ENCODE measurements at places on chromosomes 5 and 9.

GRCh38 chr5:161585798-161586197 is 39.3 kb upstream of the GABRB2 start:
- no peak for DNase-seq

DNA sequence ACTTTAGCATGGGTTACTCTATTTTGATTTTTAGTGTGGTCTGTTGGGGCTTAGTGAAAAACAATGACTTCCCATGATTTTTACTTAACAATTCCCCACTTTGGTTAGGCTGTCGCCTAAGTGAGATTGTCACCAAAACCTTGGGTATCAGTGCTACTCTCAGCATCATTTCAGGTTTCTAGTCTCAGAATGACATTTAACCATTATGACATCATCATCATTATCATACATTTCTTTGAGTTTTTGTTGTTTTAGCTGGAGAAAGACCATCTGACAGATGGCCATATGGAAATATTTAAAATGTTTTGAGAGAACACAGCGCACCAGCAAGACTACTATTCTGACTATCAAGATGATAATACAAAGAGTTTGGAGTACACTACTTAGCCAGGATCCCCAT is 551.0 kb upstream of the PTPRD start:
- no peak for DNase-seq

GRCh38 chr5:116459301-116459700 is 115.3 kb downstream of the SEMA6A start:
- DNase-seq, result no peak

- DNase-seq, result no peak
Measured at GRCh38 chr5:132065351-132065937, 5.0 kb downstream of the IL3 start.

GRCh38 chr9:84331119-84331809 is 9.3 kb downstream of the SLC28A3 start:
- DNase-seq, result no peak

- peak; percentile 3 for DNase-seq
Measured at GRCh38 chr9:135797507-135798262, 95.7 kb downstream of the KCNT1 start.

DNA sequence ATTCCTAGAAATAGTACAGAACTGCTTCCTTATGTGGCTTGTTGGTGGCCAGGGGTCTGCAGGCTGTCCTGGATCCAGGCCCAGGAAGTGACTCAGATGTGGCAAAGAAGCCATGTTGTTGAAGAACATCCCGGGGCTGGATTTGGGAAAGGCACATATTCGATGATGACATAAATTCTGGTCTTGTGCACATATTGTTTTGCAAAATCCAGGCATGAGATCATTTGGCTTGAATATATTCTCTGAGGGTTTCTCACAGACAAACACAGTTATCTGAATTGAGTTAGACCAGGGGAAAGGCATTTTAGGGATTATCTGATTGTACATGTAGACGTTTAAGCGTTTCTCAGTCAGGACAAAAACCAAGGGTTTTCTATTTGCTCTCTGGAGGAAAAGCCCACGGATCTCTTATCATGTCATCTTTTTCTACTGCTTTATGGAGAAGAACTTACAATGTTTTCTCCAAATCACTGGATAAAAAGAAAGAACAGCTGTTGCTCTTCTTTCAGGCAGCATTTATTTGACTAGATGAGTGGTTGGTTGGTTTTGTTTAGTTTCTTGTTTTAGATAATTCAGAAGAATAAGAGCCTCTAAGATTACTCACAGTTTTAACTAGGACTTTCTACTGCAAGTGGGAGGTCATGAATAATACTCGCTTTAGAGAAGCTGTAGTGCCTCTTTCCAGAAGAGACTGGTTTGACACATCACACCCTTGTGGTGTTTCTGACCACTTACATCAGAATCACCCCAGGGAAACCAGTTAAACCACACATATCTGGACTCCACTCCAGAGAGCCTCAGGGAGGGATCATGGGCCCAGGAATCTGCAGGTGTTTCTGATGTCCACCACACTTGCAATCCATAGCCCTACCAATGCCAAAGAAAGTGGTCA is 29.5 kb upstream of the LHFPL2 start:
- DNase-seq, result no peak

GRCh38 chr9:134996591-134997530 is 79.1 kb upstream of the FCN1 start:
- no peak for DNase-seq

DNA sequence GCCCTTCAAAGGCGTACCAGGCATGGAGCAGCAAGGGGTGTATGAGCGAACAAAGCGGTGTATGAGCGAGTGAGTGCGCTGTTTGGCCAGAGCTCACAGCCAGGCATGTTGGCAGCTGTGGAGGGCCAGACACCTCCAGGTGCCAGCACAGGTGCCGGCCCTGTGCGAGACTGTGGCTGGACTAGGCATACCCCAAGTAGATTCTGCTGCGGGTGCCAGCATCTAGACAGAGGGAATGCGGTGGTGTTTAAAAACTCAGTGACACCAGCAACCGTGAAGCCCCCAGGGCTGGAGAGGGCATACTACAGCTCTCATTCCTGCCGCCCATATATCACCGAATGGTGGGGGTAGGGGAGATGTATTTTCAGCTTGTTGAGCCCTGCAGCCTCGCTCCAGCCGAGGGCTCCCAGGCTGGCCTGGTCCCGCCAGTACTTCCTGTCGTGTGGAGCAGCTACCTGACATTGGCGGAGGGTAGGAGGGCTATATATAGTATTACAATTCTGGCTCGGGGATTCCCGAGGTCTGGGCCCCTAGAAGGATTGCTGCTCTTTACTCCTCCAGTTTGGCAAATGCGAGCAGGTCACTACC is 1829.6 kb upstream of the NUDT12 start:
- DNase-seq, result no peak

DNA sequence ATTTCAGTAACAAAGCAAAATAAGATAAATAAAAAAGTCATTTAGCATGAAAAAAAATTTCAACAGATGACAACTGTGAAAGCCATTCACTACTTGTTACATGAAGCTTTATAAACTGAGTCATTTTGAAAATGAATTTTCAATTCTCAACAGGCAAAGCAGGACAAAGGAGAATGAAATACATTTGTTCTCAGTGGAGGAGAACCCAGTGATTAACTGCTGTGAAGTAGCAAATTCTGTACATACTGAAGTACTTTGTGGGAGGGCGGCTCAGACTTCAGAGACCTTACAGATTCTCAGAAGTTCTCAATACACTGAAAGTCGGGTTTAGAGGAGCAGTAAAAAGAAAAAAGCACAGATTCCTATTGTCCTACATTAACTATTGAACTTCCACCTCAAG is 21.7 kb downstream of the SKIC3 start:
- no peak for DNase-seq

DNA sequence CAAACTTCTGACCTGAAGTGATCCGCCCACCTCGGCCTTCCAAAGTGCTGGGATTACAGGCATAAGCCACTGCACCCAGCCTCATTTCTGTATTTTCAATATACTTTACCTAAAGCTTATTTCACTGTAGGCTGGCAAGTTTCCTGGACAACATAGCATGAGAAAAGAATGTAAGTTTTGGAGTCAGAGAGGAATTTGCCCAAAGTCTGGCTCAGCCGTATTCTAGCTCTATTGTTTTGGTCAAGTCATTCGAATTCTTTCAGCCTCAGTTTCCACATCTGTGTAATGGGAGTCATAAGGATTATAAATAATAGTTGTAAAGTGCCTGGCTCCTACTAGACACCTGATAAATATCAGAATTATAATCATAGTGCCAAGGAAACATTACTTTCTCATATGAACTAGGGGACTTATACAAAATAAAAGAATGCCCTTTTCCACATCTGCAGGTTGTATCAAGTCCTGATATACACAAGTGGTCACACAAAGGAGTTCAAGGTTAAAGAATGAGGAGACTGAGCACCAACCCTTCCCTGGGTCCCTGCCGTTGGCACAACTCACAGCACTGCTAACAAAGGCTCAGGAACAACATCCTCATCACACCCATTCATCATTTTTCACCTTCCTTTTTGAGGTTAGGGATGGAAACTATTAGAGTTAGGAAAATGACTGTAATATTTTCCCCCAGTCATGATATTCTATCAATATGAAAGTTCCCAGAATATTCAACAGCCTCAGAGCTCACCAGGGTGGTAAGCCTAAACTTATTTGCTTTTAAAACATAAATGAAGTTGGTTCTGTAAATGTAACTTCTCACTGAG is 34.6 kb upstream of the RAI14 start:
- no peak for DNase-seq

GRCh38 chr5:1523793-1524480 is at the start of gene LPCAT1:
Gene LPCAT1, minus strand, starts transcription at chr5:1523960. Its CDS starts 116 bp downstream, at chr5:1523844.
- DNase-seq, result no peak

DNA sequence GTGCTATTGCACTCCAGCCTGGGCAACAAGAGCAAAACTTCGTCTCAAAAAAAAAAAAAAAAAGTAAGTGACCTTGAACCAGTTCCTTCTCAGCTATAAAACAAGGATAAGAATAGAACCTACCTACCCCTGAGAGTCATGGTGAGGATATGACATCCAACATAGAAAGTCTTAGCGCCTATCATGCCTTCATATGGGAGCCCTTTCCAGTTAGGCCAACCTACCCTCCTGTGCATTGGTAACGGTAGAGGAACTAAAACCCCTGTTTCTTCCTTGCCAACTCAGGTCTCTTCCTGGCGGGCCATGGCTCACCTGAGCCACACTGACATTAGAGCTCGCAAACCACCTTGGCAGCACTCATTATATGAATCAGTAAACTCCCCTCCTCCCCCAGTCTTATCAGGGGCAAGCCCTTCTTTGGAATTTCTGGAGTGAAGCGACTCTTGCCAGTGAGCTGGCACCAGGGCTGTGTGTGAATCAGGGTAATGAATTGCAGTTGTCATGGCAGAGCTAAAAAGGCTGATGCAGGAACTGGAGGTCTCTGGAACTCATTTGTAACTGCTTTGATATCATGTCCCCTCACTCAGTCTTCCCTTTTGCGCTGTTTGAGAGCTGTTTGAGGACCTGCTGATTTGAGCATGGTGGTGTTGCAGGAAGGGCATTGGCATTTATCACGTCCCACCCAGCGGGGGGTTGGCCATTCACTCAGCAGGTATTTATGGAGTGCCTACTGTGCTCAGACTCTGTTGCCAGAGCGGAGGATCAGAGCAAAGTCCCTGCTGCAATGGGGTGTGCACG is 10.3 kb downstream of the WWC1 start:
- no peak for DNase-seq

DNA sequence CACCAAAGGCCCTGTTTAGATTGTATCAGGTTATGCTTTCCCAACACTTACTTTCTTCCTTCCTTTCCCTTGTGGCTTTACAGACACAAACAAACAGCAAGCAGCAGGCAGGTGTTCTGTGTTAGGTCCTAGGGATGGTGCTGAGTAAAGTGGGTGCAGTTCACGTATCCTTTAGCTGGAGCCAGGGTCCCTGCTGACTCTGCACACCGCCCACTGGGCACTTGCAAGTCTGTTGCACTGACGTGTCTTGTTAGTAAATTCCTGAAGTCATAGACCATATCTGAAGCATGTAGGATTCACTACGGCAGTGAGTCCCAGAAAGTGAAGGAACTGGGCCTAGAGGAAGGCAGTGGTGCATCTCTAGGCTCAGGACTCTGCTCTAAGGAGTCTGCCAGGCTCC is 96.5 kb downstream of the DAPK1 start:
- DNase-seq, result no peak

All from SK-N-MC (cell line).